ENCODE measurements at places on chromosomes 5 and 9.

DNA sequence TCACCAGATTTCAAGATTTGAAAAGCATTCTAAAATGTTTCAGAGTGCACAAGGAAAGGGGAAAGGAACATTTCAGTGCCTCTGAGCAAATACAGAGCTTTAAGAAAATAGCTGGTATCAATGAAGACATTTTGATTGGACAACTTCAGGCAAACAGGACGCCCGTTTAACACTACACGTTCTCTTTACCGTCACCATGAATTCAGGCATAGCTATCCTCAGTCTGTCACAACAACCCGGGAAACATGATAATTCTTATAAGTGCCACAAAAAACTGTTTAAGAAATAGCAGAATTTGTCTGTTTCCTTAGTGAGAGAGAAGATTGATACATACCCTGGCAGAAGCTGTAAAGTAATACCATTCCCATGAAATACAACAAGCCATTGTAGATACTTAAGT is 392.4 kb upstream of the PDE4D start:
- DNase-seq: no peak

GRCh38 chr9:4382722-4383317 is 83.0 kb upstream of the GLIS3 start:
- DNase-seq: no peak

DNA sequence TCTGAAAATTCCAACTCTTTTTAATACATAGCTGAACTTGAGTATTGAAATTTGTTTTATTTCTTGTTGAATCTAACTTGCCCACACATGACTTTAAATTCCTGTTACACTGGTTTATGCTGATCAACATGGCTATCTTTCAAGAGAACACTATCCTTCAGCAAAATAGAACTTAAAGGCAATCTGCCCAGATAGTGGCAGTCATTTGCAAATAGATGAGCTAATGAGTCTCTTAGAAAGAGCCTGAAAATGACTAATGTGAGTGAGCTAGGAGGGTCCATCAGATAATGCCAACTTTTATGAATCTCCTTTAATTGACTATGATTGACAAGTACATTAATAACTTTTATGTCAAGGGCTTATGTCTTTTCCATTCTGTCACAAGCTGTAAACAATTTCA is 1360.8 kb upstream of the C9orf72 start:
- DNase-seq: no peak

- no peak for DNase-seq
These were observed 189.8 kb downstream of the MTRR start for GRCh38 chr5:8058616-8059190.

DNA sequence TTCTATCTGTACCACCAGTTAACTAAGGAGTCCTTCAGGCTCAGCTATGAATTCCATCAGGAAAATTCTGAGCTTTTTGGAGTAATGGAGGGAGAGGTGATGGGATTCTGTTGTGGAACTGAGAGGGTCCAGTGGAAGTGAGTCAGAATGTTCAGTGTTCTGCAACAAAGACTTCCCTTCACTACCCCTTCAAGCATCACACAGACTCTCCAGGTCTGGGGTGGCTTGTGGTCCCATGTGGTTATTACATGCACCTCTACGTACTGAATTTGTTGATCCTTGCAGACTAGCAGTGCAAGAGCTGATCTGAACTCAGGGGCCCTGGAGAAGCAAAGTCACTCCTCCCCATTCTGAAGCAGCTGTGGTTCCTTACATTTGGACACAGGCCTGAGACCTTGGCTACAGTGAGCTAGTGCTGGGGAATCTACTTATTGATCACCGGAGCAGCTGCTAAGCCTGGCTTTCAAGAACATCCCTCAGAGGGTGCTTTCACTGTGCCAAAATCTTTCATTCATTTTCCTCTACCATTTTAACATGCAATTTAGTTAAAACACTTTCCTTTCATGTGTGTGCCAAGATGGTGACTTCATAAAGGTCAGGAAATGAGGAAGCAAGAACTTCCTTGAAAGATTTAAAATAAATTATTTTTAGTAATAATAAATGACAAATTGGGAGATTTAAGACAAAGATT is 75.0 kb upstream of the TNC start:
- no peak for DNase-seq

- DNase-seq: no peak
These were observed 174.5 kb upstream of the SLC12A2 start for GRCh38 chr5:127909066-127909465.

- DNase-seq: no peak
These were observed 8.8 kb downstream of the RGS7BP start for GRCh38 chr5:64514612-64515011.

GRCh38 chr5:114191441-114191840 is 170.4 kb upstream of the KCNN2 start:
- no peak for DNase-seq

DNA sequence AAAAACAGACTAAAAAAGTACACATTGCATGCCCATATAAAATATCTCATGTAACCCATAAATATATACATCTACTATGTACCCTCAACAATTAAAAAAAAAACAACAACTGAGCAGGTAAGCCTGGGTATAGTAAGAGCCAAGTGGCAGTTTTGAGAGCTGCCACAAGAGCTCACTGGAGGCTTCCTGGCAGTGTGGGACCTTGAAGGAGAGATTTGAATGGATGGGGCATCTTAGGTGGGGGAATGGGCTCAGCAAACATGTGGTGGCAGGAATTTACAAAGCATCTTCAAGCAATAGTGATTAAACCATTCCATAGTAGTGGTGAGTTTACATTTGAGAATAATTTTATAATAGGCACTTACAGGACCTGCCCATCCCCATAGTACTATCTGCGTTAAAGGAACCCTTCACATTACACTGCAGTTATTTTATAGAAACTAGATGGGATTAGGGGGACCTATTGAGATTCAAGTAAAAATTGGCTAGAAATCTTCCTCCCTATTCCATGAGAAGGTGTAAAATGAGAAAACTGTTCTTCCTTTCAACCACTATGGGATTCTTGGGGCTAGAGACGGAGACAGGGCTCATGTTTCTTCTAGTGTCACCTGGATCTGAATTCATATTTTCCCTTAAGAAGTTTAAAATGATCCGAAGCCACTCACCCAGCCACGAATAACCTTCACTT is 6.9 kb downstream of the MEGF10 start:
- no peak for DNase-seq
